NCI-H2029 (cell line): ENCODE measurements at places on chromosomes 12 and 14.
A peak's percentile ranks its signal among the peaks of the same experiment; 100 is the strongest.

DNA sequence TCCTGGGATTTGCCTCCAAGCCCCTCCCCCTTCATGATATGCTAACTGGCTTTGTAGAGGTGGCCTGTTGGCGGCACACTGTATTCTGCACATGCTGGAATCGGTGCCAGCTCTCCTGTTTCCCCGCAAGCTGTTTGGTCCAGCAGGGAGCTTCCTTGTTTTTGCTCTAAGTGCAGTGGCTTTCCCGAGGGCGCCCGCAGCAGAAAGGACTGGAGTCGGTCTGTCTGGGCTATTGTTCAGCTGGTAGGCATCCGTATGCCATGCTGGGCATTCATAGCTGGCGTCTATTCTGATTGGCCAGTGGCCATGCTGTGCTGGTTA is 88.9 kb upstream of the MED13L start:
- DNase-seq: peak; percentile 97

DNA sequence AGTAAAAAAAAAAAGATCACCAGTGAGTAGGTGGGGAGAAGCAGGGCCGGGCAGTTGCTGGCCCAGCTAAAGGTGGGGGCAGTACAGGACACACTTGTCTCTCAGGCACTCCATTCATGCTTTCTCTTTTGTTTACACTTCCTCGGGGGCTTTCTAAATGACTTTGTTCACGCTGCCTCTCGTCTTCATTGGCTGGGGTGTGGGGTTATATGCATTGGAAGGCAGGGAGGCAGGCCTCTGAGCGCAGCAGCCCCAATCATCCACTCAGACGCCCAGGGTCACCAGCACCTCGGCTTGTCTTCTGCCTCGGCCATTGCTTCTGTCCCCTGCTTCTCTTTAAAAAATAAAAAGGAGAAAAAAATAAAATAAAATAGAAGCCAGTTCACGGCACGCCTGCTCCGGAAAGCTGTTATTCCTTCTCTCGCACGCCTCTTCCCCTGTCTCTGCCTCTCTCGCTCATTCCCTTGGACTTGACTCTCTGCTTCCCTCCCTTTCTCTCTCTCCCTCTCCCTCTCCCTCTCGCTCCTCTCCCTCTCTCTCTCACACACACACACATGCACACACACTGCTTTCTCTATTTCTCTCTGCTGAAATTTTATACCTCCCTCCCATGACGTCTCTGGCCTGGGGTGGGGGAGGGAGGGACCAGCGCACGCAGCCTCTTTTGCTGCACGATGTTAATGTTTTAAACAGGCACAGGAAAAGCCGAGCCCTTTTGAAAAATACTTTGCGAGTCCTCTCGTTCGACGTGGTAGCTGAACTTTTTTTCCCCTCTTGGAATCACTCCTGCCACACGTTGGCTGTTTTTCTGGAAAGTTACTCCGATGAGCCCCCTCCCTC is at the start of gene TGFB3:
Gene TGFB3, minus strand, starts transcription at position 570 of the 840 bp plus-strand sequence. CDS start 1,102 bp downstream, outside the sequence.
- DNase-seq: peak; percentile 16

DNA sequence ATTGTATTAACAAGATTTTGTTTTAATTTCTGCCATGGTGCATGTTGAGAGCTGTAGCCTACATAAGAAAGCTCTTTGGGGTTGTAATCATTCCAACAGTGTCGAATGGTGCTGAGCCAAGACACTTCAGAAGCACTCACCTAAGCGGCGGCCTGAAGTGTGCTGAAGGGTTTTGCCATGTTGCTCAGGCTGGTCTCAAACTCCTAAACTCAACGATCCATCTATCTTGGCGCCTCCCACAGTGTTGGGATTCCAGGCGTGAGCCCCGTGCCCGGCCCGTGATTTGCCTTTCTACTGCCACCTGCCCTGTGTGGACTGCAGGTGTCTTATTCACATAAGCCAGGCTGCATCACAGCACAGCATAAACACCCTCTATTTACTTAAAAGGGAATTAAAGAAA is 48.9 kb downstream of the AMN start:
- no peak for DNase-seq

DNA sequence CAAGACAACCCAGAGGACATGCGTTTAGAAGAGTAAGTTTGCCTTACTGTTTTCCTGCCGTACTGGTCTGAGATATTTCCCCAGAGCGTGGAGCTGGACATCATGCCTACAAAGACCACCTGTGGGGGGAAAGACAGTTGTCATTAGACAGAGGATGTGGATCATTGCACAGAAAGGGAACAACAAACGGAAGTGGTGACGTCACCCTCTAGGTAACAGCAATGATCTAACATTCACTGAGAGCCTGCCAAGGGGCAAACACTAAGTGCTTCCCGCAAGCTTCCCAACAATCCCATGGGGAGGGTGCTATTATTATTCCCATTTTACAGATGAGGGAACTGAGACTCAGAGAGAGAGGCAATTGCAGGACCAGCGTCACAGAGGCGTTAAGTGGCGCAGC is 48.5 kb downstream of the SVOP start:
- peak; percentile 64 for DNase-seq
